ENCODE measurements at places on chromosomes 11 and 22.

GRCh38 chr22:48714231-48714630 lies 1113.4 kb downstream of the BRD1 start:
- DNase-seq, result no peak

DNA sequence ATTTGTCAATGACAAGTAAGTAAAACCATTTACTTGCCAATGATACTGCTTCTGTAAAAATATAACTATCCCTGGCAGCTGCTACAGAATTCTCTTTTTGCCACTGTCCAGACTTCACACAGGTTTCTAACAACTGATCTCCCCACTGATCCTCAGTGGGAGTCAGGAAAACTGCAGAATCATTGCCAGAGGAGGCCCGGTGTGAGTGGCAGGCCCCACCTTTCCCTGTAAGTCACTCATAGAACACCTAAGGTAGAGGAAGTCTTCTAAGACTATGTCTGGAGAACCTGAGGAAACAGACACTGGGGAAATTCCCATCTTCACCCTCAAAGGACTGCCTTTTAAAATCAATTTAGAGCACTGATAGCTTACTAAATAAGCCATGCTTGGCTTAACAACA lies 66.3 kb downstream of the ZC3H12C start:
- no peak for DNase-seq

DNA sequence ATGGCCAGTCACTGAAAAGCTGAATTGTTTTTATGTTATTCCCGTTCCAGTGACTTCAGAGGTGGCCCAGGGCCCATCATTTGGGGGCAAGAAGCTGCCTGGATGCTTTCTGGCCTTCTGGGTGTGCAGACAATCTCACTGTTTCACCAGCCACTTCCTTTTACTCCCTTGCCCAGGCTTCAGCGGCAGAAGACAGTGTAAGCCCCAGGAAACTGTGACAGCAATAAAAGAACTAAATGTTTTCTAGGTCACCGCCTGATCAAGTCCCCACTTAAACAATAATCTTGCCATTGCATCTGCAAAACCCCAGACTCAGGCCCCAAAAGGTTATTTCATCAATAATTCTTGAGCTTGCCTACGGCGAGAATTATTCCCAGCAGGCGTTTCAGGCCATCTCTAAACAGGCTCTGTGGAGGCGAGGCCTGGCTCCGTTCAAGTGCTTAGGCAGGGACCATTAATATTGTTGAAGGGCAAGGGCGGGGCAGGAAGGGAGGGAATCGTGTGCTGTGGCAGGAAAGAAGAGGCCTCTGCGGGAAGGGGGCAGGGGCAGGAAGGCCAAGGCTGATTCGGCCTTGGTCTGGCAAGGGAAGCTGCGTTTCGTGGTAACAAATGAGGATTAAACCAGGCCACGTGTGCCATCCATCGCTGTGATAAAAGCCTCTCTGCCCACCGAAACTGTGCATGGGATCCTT lies 252.3 kb downstream of the KIRREL3 start:
- peak; percentile 93 for DNase-seq

DNA sequence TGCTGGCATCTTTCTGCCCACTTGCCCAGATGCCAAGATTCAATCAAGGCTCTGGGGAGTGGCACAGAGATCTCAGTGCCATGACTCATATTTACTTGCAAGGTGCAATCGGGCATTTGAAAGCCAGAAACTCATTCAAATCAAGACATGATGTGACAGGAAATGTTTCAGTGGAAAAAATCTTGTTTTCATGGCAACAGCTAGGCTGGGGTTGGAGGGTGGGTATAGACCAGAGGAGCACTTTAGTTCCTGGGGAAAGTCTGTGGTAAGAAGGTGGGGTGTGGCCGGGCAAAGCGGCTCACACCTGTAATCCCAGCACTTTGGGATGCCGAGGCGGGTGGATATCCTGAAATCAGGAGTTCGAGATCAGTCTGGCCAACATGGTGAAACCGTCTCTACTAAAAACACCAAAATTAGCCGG lies 1.2 kb downstream of the MAJIN start:
- no peak for DNase-seq

DNA sequence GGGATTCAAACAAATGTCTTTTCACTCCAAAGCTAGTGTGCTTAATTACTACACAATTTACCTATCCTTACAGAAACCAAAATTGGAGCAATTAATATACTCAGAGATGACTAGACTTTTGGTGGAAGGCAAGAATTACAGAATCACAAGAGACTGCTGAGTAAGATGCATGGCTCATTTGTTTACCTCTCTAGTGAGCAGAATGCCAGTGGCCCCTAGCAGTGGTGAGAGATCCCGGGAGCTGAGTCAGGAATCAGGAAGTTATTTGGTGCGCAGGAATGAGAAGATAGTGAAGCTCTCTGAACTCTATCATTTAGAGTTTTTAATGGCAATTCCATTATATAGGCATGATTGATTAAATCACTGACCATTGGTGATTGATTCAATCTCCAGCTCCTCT lies 188.9 kb upstream of the SESN3 start:
- no peak for DNase-seq

DNA sequence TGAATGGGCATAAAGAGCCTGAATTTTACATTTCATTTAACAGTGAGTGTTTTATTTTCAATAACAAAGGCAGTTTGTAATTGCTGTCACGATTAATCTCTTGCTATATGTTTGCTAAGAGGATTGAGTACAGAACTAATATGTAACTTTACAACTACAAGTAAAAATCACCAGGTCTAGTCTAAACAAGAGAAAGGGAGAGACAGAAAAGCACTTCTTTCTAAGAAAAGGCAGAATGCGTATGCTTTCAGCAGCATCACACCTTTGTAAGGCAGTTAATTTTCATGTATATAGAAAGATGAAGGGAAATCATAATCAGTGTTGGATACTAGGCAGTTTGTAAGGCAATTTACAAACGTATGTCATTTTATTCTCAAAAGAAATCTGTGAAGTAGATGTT lies 169.8 kb downstream of the NELL1 start:
- no peak for DNase-seq

DNA sequence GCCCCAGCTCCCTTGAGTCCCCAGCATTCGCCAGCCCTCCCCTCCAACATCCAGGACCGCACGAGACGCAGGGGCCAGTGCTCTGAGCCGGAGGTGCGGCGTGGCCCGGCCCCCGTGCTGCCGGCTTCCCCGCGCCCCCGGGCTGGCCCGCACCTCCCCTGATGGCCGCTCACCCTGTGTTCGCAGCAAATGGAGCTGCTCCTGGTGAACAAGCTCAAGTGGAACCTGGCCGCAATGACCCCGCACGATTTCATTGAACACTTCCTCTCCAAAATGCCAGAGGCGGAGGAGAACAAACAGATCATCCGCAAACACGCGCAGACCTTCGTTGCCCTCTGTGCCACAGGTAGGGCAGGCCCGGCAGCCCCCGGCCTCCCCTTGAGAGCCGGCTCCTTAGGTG lies 2.7 kb downstream of the CCND1 start:
- DNase-seq, result no peak

DNA sequence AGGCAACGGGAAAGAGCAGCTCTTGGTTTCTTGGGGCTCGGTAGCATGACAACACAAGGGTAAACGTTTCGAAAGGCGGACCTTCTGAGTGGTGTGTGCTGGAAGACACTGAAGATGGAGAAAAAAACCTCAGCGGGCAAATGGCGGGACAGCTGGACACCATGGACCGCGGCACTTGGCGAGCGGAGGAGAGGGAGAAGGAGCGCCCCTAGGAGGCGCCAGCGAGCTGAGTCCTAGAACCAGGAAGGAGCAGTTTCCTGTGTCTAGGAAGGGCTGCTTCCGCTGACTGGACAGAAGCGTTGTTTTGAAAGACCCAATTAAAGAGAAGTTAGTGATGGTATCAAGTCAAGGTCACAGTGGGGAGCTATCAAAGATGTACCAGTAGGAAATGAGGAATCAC lies 44.0 kb upstream of the OPCML start:
- no peak for DNase-seq

GRCh38 chr22:23781065-23781464 lies 5.7 kb upstream of the SMARCB1 start:
- DNase-seq, result no peak

DNA sequence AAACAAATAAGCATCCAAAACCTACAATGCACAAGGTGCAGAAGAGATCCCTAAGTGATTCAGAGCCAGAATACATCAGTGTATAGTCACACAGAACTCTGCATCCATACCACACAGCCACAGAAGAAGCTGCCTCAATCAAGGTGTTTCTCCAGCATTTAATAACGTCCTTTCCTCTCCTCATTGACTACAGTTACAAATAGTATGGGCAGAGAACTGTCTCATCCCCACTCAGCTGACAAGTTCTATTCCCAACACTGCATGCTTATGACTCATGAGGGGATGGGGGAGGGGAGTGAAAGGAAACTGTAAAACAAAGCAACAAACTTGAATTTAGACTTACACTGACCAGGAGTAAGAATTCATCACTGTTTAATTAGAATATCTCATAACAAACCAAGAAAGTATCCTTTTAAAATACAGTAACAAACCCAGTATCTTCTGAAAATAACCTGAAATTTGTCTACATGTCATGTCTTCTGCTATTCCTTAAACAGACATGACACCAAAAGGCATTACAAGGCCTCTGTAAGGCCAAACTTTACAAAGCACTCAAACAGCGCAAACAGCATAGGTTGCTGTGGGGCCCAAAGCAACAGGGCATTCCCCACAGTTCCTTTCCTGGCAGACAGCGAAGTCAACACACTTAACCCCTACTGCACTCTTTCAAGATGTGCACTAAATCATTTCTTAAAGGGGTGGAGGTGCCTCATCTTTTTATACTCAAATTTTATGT lies 29.3 kb downstream of the CELF1 start:
- DNase-seq, result no peak

- DNase-seq, result no peak
Measured at GRCh38 chr11:75563501-75563977, 1.5 kb downstream of the SERPINH1 start.

DNA sequence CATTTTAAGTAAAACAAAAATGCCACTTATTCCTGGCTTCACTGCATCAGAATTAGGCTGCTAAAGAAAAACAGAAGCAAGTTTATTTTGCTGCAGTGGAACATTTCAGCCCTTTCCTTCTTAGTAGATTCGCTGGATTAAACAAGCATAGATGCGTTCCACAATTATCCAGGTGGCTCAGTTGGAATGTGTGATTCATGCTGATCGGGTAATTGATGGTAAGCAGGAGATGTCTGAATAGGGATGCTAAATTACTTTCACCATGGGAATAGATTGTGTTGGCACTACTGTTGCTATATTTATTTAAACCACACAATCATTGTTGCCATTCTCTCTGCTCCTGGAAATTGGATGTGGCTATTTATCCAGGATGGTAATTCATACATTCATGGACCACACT lies 440.1 kb upstream of the DDI1 start:
- DNase-seq, result no peak

GRCh38 chr22:27238935-27239510 lies 562.5 kb downstream of the MN1 start:
- DNase-seq, result no peak

DNA sequence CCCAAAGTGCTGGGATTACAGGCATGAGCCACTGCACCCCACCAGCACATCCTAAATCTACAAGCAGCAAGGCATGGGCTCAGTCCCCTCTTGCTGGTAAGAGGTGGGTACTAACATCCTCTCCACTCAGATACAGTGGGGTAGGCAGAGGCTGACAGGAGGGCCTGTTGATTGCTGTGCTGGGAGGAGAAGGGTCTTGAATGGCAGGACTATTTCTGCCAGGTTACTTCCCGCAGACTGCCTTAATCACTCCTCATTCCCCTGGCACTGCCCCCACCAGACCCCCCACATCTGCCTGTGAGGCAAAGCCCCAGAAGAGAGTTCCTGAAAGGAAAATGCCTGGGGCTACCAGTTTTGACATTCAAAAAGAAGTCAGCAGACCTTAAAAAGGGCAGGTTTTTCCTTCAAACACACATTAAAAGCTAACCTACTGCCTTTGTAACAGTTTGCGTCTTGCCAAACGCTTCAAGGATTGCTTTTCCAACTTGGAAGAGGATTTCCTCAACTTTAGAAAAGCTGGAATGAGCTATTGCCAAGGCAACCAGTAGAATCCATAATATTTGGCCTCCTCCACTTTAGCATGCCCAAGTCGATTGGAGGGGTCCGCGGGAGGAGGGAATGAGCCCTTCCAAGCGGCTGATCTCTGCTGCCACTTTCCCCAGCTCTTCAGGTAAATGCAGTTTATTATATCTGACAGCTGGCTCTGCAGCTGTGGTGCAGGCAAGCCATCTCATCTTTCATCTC lies 62.0 kb downstream of the FDX1 start:
- no peak for DNase-seq

- no peak for DNase-seq
Measured at GRCh38 chr22:45144916-45145315, 18.8 kb upstream of the NUP50 start.

DNA sequence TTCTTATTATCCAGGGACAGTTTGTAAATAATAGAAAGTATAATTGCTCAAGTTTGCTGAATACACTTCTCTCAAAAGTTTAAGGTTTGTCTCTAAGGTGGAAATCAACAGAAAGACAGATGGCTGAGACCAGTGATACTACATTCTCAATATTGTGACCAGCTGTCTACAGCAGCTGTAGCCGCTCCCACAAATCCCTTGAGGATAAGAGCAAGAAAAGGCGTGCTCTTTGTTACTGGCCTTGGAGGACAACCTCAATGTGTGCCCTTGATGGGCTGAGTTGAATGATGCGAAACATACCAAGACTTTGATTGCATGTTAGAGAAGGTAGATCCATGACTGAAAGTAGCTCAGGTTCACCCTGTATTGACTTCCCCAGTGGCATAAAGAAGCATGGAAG lies 6.1 kb downstream of the OR6M1 start:
- no peak for DNase-seq

- DNase-seq, result no peak
Measured at GRCh38 chr11:38824573-38824972, 2226.5 kb upstream of the RAG2 start.

DNA sequence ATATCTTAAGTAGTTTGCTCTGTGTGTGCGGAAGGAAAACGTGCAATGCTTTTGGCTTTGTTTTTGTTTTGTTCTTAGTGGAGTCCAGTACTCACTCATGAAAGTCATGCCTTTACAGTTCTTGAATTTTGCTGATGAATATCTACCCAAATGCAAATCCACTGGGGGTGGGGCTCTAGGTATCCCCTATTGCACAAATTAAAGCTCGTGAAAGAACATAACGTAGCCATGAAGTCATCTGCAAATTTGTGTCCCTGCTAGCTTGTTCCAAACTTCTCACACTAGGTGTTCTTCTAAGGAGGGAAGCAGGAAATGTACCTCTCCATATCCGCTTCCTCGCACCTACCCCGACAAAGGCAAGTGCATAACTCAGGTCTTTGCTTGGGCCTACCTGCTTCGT lies 118.9 kb downstream of the MICAL3 start:
- no peak for DNase-seq

All from DMS153 (cell line).